ENCODE measurements at places on chromosomes 2 and 18.
A peak's percentile ranks its signal among the peaks of the same experiment; 100 is the strongest.

GRCh38 chr2:128293870-128294455 is 24.7 kb downstream of the HS6ST1 start:
- no peak for DNase-seq

DNA sequence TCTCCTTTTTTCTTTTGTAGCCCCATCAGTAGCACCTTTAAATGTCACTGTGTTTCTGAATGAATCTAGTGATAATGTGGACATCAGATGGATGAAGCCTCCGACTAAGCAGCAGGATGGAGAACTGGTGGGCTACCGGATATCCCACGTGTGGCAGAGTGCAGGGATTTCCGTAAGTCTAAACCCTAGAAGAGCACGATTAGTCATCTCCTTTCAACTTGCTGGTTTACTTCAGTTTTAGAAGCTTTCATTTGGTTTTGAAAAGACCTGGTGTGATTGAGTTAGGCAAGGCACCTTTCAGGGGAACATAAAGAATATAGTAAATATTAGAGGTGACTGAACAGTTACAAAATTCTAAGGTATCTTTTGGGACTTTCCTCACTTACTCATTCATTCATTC is 72.2 kb upstream of the TMEM87B start:
- DNase-seq: no peak

GRCh38 chr2:197208841-197209240 is 101.7 kb downstream of the ANKRD44 start:
- DNase-seq: no peak

DNA sequence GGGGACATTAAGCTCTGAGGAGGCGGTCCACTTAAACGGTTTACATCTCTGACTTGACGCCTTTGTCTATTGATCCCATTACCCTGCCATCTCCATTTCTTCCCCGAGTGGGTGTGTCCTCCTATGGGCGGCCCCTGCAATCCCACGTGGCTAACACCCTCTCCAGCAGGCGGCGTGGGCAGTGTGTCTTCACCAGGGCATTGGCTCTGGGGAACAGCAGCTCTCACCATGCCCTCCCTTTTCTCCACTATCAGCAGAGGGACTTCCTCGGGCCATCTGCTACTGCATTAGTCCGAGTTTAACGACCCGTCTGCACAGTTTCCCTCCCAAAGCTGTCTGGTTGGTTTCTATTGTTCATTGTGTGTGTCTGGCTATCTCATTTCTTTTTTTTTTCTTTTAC is 511.9 kb upstream of the NRP2 start:
- DNase-seq: peak; percentile 18

GRCh38 chr2:96985181-96985945 is 1.0 kb downstream of the FAM178B start:
- peak; percentile 28 for DNase-seq

- DNase-seq: no peak
Observed at GRCh38 chr18:9619056-9619455, 4.7 kb upstream of the PPP4R1 start.

GRCh38 chr2:127423478-127423843 is 5.2 kb downstream of the PROC start:
- no peak for DNase-seq

- no peak for DNase-seq
Observed at GRCh38 chr2:208240619-208241209, 14.2 kb downstream of the IDH1 start.

DNA sequence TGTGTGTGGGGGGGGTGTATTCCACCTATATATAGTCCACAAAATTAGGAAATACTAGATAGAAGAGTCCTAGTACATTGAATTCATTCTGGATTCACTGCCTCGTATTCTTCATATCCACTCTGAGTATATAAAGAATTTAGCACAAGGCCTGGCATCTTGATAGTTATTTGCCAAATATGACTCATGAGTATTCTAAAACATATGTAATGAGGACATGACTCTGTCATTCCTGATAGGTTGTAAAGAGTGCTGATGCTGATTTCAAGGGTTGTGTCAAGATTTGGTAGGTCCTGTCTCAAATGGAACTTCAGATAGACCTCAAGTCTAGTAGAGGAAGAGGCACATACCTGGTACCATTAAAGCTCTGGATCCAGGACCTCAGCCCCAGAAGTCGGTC is 173.4 kb upstream of the BOD1L2 start:
- DNase-seq: no peak

- DNase-seq: no peak
Observed at GRCh38 chr2:224366267-224366844, 35.6 kb downstream of the FAM124B start.

GRCh38 chr2:104930732-104931131 is 76.8 kb downstream of the POU3F3 start:
- DNase-seq: no peak
